ENCODE measurements at places on chromosomes 16 and 17.

DNA sequence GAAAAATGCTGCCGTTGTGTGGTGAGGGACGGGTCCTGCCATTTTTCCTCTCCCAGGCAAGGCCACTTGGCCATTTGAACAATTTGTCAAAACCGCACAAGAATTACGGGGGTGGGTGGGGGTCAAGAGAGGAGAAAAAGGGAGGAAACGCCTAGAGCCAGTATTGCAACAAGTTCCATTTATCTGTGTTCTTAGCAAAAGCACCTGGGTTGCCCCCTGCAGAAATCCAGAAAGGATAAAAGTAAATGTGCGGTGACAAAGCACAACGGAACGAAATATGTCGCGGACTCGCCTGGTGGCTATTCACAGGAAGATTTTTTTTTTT is 209.4 kb downstream of the ZFHX3 start:
- no peak for DNase-seq

- no peak for DNase-seq
Measured at GRCh38 chr17:79144133-79144532, 69.5 kb downstream of the ENGASE start.

DNA sequence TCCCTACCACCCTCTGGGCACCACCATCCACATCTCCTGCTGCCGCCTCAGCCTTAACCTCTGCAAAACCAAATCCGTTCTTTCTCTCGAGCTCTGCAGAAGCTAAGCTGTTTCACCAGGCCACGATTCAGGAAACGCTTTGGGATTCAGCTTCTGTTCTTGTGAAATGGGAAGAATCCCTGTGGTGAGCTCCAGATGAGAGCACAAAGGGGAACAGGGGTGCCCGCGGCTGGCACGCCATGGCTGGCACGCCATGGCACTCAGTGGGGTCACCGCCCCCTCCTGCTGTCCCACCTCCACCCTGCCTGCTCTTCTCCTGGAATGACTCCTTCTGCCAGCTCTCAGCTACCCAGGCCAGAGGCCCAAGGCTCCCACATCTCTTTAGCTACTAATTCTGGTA is 5.7 kb downstream of the QPRT start:
- DNase-seq: no peak

DNA sequence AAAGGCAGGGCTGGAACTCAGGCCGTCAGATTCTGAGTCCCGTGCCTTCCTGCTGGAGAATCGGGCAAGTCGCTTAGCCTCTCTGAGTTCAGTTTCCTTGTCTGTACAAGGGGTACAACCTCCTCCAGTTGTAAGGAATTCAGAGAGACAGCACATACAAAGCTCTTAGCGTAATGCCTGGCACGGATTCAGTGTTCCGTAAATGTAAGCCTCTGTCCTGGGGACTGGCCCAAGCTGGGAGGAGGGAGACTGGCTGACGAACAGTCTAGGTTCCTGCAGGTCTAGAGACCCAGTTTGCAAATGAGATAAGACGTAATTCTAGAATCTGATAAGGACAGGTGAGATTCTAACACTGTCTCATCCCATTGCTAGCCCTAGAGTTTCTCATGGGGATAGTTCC is 9.9 kb downstream of the METTL22 start:
- DNase-seq: no peak

DNA sequence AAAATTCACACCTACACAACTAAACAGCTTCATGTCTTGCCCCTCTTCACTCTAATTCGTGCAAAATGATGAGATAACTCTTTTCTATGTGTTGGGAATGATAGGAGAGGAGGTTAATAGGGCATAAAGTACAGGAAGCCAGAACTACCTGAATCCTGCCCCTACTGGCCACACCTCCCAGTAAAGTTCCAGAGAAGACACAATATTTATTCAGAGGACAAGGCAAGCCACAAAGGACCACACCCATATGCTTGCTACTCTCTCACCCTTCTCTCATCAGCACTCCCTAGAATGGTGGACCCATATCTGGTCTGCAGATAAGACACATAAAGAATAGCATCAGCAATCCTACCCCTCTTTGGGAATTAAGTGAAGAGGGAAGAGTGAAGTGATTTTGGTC is 74.6 kb downstream of the ZNF18 start:
- DNase-seq: no peak

DNA sequence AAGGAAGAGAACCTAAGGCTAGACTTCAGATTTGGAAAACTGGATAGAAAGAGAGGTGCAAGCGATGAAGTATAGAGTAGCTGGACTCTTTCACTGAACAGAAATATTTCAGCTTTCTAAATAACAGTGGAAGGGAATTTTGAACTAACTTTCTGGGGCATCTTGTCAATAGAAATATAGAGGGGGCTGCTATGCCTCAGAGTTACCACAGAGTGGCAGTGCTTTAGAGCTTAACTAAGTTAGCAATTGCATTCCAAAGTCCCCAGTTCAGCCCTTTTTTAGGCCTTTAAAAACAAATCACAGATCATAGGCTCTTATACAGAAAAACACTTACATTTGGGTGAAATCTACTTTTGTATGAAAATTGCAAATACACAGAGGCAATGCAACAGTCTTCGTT is 154.2 kb upstream of the CDH8 start:
- no peak for DNase-seq

DNA sequence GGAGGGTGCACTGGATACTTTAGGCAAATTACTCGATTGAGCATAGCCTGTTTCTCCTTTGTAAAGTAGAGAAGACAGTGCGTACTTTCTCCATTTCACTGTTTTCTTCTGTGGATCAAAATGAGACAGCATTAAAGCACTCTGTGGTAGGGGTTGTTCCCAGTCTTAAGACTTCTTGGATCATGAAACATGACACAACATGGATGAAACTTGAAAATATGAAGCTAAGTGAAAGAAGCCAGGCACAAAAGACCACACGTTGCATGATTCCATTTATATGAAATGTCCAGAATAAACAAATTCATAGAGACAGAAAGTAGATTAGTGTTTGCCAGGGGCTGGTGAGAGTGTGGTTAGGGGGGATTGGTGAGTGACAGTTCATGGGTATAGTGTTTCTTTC is 61.8 kb upstream of the MED9 start:
- DNase-seq: no peak

- no peak for DNase-seq
Measured at GRCh38 chr17:82648742-82649331, 593 bp upstream of the WDR45B start.

- no peak for DNase-seq
Measured at GRCh38 chr16:89720551-89720812, 216 bp downstream of the VPS9D1 start.

DNA sequence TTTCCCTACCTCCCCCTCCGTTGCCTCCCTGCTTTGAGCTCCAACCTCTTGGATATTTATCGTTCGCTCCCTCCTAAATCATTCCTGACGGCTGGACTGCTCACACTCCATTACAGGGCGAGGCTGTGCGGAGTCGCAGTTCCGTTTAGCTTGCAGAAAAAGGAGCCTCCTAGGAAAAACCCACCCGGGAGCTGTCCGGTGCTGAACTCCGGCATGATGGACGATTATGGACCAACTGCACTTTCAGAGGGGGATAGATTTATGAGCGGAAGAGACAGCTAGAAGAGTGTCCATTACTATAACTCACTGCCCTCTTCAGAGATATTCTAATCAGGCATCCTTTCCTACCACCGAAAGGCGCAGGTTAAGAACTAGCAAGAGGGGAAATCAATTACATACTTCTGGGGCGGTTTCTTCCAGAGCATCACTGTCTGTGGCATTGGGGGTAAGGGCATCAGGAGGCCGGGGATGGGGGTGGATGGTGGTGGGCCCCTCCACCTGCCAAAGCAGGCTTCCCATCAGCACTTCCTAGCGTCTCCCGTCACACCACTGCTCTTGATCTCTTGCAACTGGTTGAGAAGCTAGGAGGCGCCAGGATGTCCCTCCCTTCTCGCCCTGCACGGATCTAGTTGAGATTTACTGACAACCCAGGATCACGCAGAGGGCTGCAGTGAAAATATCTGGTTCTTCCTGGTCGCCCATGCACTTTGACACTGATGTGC is 251.2 kb downstream of the ENGASE start:
- DNase-seq: no peak

DNA sequence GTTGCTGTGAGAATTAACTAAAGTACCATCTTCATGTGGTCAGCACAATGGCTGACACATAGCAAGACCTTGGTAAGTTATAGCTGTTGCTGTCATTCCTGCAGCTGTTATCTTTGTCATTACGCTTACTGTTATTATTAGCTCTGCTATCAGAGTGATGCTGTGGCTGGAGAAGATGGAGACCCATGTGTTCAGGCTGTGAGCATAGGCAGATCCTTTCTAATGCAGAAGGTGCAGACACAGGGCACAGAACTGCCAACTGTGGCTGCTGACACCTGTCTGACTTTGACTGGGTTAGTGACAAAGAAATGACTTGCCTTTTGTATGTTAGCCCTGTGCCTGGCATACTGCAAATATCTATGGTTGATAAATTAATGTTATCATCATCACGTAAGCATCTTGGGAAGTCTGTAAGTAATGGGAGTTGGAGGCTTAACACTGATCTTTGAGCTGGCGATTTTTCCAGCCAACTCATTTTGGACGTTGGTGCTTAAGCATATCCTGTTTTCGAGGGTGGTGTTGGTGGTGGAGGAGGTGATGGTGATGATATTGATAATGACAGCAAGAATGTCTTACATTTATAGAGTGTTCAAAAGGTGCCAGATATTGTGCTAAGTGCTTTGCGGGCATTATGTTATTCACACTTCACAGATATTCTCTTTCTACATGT is 695.3 kb downstream of the WWOX start:
- DNase-seq: no peak

- DNase-seq: no peak
Measured at GRCh38 chr16:12435730-12436129, 368.0 kb downstream of the CPPED1 start.

- DNase-seq: no peak
Measured at GRCh38 chr16:55943267-55943666, 68.1 kb upstream of the CES5A start.

DNA sequence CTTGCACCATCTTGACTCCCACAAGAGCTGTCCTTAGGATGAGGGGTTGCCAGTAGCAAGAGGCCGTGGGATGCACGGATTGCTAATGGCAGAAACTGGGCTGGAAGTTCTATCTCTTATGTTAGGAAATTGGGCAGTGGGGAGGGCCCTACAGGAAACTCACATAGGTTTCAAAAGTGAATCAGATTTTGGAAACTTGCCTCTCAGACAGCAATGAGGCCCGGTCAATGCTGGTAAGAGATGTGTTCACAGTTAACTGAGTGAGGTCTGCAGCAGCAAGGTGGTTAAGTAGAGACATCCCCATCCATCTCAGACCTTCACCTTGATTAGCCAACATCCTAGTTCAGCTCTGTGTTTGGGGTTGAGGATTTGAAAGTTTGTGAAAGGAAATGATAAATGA is 164.7 kb downstream of the ABCA8 start:
- DNase-seq: no peak

- no peak for DNase-seq
Measured at GRCh38 chr16:17372386-17372785, 98.4 kb downstream of the XYLT1 start.

- no peak for DNase-seq
Measured at GRCh38 chr17:2433696-2434095, 32.8 kb upstream of the MNT start.

DNA sequence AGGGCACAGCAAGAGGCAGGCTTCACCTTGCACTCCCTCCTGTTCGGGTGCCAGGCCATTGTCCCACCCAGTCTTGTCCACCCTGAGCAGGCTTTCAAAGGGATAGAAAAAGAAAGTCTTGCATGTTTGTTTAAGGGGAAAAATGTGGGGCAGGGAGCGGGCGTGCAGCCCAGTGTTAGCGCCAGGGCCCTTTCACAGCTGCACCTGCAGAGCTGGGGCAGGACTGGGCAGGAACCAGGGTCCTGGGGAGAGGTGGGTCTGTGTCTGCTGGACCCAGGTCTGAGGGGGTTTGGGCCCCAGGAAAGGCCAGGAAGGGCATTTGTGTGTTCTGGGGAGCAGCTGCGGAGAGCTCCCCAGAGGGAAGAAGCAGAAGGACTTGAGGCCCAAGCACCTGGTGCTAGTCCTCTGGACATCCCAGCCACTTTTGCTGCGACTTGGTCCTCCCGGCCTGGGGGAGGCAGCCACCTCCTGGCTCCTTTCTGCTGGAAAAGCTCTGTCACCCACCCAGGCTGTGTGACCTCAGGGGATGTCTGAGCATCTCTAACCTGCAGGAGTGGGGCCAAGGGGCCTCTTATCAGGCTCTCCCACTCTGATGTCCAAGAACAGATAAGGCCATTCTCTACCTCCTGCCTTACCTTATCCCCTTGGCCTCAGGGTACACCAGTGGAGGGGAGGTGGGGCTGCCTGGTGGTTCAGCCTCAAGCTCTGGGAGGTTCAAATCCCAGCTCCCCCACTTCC is 44.7 kb downstream of the PSME3IP1 start:
- DNase-seq: no peak

DNA sequence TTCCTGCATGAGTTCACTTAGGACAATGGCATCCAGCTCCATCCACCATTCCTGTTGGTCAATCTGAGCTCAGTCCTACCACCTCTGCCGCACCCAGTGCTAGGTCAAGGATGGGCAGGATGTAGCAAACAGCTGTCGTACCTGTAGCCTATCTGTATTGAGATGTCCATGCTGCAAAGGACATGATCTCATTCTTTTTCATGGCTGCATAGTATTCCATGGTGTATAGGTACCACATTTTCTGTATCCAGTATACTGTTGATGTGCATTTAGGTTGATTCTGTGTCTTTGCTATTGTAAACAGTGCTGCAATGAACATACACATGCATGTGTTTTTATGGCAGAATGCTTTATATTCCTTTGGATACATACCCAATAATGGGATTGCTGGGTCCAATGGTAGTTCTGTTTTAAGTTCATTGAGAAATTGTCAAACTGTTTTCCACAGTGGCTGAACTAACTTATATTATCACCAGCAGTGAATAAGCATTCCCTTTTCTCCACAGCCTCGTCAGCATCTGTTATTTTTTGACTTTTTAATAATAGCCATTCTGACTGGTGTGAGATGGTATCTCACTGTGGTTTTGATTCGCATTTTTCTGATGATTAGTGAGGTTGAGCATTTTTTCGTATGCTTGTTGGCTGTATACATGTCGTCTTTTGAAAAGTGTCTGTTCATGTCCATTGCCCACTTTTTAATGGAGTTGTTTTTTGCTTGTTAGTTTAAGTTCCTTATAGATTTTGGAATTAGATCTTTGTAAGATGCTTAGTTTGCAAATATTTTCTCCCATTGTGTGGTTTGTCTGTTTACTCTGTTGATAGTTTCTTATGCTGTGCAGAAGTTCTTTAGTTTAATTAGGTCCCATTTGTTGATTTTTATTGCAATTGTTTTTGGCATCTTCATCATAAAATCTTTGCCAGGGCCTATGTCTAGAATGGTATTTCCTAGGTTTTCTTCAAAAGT is 7.2 kb upstream of the MRTFB start:
- DNase-seq: no peak

- no peak for DNase-seq
Measured at GRCh38 chr17:76962858-76963257, 94.7 kb downstream of the MGAT5B start.

- no peak for DNase-seq
Measured at GRCh38 chr17:5478992-5479391, 7.0 kb downstream of the DERL2 start.

Data from activated T-cell treated with anti-CD3 and anti-CD28 coated beads for 1 hour (primary cell).